ENCODE measurements at places on chromosomes 12 and 14.

GRCh38 chr12:114671443-114672411, 12.2 kb downstream of the TBX3 start:
- no peak for DNase-seq

- DNase-seq: no peak
Measured at GRCh38 chr14:64946310-64947045, 3.9 kb upstream of the GPX2 start.

- DNase-seq: no peak
Measured at GRCh38 chr14:103828315-103828967, 18.9 kb downstream of the PPP1R13B start.

GRCh38 chr12:54448344-54448743, 25.1 kb downstream of the GTSF1 start:
- DNase-seq: no peak

DNA sequence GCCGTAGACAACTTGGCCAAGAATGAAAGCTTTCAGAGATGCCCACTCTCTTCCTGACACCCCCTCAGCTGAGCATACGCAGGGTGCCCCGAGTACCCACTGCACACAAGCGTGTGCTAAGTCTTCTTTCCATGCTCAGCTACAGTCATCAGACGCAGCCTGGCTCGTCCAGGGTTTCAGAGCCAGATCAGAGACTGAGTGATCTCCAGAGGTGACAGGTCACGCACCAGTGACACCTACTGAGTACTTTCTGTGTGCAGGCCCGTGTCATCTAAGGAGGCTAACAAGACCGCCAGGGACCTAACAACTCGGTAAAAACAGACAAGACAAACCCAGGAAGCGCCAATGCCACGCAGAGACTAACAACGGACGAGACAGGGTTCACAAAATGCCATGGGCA, 25.1 kb downstream of the STX2 start:
- no peak for DNase-seq

Measured in stimulated activated CD8-positive, alpha-beta memory T cell treated with anti-CD3 and anti-CD28 coated beads, Interleukin-7, amount 100 ng/mL, for 1 hour (primary cell).